ENCODE measurements at places on chromosomes 12 and 14.

GRCh38 chr12:92362126-92362525 lies 216.5 kb upstream of the BTG1 start:
- no peak for DNase-seq

GRCh38 chr12:52216100-52216499 lies 16.9 kb upstream of the KRT7 start:
- no peak for DNase-seq

- no peak for DNase-seq
Measured at GRCh38 chr14:71555654-71556559, 376.3 kb upstream of the RGS6 start.

- DNase-seq: peak; percentile 35
Measured at GRCh38 chr14:85528080-85528896, 1.7 kb upstream of the FLRT2 start.

DNA sequence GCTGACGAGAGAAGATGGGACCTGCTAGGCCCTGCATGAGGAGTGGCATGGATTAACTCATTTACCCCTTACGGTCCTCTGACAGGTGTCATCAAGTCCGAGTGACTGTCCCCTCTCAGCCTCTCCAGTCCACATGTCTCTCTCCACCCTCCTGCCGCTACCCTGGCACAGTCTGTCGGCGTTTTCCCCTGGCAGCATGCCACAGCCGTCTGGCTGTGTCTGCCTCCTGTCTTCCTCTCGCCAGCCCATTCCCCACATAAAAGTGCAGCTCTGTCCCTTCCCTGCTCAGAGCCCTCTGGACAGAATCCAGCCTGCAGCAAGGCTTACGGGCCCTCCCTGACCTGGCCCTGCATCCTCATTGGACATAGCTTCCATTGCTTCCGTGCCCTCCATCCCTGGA lies 45.6 kb downstream of the UBE3B start:
- no peak for DNase-seq

GRCh38 chr14:78959674-78960264 lies 789.6 kb downstream of the NRXN3 start:
- peak; percentile 72 for DNase-seq

- DNase-seq: no peak
Measured at GRCh38 chr14:22848351-22849164, 12.2 kb downstream of the MMP14 start.

DNA sequence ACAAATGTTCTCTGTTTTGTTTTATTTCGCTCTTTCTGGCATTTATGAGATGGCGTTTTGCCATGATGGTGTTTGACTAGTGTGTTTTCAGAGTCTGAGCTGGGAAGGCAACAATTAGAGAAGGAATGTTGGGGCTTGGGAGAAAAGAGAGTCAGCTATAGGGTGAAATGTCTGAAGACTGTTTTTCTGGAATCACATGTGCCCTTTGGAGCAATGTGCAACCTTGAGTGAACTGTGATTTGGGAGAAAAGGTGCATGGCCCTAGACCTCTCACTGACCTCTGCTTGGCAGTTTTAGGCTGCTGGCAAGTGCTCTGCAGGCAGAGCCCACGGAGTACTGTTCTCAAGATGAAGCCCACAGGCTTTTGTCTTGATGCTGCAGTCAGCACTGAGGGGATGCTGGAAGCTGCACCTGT lies 379.9 kb upstream of the PDE3A start:
- DNase-seq: no peak

DNA sequence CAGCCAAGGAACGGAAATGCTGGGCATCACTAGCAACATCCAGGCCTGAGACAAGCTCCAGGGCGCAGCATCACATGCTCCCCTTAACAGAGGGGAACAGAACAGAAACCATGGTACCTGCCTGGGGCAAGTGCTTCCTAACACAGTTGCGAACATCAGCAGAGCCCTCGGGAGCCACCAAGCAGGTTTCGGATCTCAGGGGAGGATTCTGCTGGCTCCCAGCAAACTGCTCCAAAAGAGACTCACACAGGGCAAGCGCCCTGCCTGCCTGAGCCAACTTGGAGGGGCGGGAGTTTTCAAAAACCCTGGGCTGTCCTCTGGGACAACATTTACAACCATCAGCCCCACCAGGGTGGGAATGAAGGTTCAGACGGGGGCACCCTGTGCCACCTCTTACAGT lies 19.6 kb downstream of the CHGA start:
- no peak for DNase-seq

DNA sequence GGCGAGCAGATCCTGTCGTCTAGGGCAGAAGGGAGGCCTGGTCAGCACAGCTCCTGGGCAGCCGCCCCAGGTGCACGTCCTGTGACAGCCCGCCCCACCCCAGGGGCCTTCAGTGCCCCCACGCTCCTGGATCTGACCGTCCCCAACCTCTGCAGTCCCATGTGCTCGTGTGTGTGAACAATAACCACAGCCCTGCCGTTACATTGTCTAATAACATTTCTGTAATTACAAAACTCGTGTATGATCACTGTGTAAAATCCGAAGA lies 39.8 kb downstream of the CHGA start:
- DNase-seq: no peak

GRCh38 chr12:5792343-5792742 lies 152.7 kb downstream of the ANO2 start:
- no peak for DNase-seq

- DNase-seq: no peak
Measured at GRCh38 chr12:16303939-16304338, 26.5 kb upstream of the SLC15A5 start.

- DNase-seq: no peak
Measured at GRCh38 chr14:22737052-22737451, 29.4 kb upstream of the OXA1L start.

DNA sequence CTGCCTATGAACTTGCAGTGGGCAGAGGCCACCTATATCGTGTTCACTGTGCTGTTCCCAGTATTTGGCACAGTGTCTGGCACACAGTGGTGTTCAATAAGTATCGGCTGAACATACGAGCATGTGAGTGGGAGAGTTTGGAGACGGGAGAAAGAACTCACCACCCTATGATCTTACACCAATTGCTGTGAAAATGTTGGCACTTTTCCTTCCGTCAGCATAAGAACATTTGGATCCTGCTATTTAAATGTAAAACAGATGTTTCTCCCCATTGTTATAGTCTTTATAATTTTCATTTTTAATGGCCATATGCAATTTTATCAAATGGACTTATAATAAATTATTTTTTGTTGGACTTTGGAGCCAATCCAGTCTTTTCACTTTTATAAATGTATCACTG lies 144.4 kb downstream of the EFCAB11 start:
- DNase-seq: no peak

GRCh38 chr12:70695361-70696023 lies 58.3 kb upstream of the PTPRB start:
- no peak for DNase-seq

DNA sequence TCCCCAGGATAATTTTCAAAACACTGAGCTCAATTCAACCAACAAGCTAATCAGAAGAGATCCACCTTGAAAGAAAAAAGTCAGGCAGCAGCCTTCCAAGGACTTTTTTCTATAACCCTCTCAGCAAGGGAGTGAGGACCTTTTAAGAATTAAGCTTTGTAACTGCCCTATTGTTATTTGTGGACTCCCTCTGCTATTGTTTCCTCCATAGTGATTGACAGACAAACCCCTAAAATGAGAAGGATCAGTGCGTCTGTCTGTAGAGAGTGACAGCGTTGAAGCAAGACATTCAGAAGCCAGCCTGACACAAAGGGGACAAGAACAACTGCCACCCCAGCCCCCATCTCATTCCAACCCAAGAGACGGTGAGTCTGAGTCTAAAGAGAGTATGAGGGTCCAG lies 30.3 kb upstream of the BTG1 start:
- DNase-seq: peak; percentile 15

GRCh38 chr14:22570132-22570949 lies 18.7 kb downstream of the DAD1 start:
- DNase-seq: peak; percentile 77

GRCh38 chr14:88137327-88137726 lies 132.4 kb downstream of the GPR65 start:
- no peak for DNase-seq

DNA sequence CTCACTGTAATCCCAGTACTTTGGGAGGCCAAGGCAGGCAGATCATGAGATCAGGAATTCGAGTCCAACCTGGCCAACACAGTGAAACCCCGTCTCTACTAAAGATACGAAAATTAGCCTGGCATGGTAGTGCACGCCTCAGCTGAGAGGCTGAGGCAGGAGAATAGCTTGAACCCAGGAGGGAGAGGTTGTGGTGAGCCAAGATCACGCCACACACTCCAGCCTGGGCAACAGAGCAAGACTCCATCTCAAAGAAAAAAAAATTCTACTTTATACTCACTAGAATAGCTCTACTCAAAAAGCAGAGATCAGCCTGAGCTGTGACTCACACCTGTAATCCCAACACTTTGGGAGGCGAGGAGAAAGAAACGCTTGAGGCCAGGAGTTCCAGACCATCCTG lies 17.1 kb downstream of the NUMB start:
- no peak for DNase-seq

Measured in iPS-NIHi11 (cell line).